ENCODE measurements at places on chromosomes 2 and 18.

GRCh38 chr18:68152770-68153169, 562.1 kb downstream of the TMX3 start:
- no peak for DNase-seq

- DNase-seq: no peak
Observed at GRCh38 chr2:42443718-42444399, 49.9 kb downstream of the KCNG3 start.

DNA sequence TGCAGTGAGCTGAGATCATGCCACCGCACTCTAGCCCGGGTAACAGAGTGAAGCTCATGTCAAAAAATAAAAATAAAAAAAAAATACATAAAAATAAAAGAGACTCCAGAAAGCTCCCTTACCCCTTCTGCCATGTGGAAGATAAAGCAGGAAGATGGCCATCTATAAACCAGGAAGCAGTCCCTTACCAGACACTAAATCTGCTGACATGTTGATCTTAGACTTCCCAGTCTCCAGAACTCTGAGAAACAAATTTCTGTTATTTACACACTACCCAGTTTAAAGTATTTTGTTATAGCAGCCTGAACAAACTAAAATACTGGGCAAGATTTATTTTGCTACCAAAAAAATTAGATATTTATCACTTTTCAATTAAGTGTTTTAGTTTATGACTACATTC, 136.2 kb upstream of the SMAD7 start:
- no peak for DNase-seq

- no peak for DNase-seq
Observed at GRCh38 chr18:9215221-9215933, 78.8 kb downstream of the ANKRD12 start.

- DNase-seq: no peak
Observed at GRCh38 chr18:36187826-36188721, 777 bp downstream of the MOCOS start.

- no peak for DNase-seq
Observed at GRCh38 chr18:61400716-61401115, 67.5 kb downstream of the CDH20 start.

- no peak for DNase-seq
Observed at GRCh38 chr18:23182606-23183005, 47.3 kb downstream of the CABLES1 start.

- DNase-seq: no peak
Observed at GRCh38 chr2:176123411-176124109, 1.0 kb downstream of the HOXD9 start.

- no peak for DNase-seq
Observed at GRCh38 chr2:198347946-198348345, 543.6 kb downstream of the PLCL1 start.

DNA sequence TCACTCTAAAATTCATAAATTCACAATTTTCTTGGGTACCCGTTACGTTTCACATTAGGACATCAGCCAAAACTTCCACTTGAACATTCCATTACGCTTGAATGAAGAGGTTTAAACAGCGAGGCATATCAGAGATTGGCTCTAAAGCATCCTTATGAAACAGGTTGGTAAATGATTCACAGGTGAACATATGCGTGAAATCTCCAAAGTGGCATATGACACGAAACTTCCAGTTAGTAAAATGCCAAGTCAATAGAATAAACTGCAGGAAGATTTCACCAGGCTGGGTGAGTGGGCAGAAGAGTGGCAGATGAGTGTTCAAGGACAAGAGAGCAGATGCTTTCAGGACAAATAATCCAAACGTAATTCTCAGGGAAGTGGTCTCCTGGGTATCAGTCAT, 33.9 kb upstream of the GLS start:
- no peak for DNase-seq

Data from skin of body (tissue), 3 donors.